ENCODE measurements at places on chromosomes 2 and 18.

DNA sequence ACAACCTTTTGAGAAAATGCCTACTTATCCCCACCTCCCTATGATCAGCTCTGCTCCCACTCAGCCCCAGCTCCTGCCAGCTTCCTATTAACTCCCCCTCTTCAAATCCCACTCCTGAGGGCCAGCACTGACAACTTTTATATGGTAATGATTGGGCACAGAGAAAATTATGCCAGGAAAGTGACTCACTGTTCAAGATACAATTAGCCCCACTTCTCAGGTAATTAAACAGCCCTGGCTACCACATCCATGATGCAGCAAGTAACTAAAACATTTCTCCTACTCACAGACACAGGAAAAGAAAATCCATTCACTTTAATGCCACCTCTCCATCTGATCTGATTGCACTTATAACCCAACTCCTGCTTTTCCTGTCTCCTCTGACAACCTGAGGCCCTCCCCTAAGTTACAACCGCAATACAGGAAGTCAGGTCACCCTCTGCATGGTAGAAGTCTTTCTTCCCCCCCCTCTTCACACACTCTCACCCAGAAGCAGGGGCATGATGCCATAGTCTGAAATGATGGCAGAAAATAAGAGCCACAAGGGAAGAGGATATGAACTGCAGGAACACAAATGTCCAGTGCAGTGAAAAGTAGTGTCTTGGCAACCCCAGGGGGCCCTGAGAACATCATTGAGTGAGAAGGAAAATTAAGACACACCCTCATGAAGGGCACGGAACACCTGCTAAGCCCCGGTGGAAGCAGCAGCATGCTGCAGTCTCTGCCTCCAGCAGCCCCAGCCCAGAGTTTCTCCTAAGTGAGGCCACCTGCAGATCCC, 54.4 kb downstream of the STK39 start:
- peak; percentile 45 for DNase-seq

DNA sequence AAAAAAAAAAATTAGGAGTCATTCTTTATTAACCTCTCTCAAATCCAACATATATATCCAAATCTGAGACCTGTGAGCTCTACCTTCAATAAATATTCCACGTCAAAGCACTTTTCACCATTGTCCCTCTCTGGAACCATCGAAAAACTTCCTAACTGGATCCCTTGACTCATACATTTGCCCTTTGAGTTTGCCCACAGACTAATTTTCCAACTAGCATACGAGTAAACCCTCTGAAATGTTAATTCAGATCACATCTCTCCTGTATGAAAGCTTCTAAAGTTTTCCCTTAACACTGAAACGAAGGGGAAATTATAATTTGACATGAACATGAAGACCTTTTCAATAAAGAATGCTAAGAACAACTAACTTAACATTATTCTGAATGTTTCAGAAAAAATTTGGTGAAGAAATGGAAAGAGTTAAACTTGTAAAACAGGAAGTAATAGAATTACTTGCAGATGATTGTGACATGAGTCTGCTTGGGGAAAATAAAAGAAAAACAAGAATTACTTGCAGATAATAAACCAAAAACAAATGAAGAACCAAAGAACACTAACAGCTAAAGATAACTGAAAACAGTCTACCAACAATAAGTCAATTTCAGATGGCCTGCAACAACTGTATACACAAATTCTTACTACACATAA, 110.6 kb downstream of the C2orf74 start:
- no peak for DNase-seq

- DNase-seq: no peak
Observed at GRCh38 chr18:45958730-45959129, 8.4 kb downstream of the EPG5 start.

DNA sequence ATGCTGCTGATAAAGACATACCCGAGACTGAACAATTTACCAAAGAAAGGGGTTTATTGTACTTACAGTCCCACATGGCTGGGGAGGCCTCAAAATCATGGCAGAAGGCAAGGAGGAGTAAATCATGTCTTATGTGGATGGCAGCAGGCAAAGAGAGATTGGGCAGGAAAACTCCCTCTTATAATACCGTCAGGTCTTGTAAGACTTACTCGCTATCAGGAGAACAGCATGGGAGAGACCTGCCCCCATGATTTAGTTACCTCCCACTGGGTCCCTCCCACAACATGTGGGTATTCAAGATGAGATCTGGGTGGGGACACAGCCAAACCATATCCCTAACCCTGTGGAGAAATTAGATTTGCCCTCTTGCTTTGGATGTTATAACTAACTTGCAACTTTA, 1068.0 kb upstream of the ZEB2 start:
- no peak for DNase-seq

DNA sequence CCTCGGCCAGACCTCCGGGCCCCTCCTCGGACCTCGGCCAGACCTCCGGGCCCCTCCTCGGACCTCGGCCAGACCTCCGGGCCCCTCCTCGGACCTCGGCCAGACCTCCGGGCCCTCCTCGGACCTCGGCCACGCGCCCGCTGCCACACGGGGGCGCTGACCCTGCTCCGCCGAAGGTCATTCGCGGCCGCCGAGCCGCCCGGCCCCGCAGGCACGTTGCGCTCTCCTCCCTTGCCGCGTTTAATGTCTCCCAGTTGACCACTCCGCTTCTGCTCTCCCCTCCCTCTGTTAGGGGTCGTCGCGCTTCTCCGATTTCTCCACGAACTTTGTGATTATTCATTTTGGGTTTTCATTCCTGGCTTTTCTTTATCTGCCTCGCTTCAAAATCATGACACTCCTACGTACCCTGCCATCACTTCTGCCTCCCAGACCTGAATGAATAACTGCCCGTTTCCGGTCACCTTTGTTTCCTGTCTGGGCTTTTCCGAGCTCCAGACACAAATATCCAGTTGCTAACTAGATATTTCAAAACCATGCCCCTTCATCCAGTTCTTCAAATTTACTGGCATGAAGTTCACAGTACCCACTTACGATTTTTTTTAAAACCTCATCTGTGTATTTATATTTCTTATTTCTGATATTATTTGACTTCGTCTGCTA, 14.8 kb upstream of the COLEC12 start:
- DNase-seq: no peak

DNA sequence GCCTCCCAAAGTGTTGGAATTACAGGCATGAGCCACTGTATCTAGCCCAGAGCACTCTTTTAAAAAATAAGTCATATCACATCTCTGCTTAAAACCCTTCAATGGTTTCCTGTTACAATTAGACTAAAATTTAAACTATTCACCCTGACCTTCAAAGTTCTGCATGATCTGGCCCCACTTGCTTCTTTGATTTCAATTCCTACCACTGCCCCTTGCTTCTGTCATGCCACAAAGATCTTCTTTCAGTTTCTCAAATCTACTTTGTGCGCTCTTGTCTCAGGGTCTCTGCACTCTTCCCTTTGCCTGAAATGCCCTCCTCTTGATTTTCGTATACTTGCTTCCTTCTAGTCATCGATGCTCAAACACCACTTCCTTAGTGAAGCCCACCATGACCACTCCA, 213.0 kb downstream of the TMEM247 start:
- no peak for DNase-seq

- DNase-seq: no peak
Observed at GRCh38 chr2:3222636-3223035, 155.0 kb downstream of the EIPR1 start.

DNA sequence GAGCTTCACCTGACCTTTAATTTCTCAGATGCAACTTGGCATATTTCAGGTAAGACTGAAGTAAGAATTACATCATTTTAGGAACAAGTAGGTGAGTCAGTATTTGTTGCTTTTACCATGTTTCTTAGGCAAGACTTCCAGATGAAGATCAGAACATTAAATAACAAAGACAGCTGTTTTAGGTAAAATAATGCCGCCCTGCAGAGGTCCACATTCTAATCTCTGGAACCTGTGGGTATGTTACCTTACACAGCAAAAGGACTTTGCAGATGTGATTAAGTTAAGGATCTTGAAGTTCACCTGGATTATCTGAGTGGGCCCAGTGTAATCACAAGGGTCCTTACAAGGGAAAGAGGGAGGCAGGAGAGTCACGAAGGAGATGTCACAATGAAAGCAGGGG, 39.3 kb downstream of the ICOS start:
- no peak for DNase-seq

- DNase-seq: no peak
Observed at GRCh38 chr2:98892871-98893270, 43.2 kb downstream of the CRACDL start.

- peak; percentile 17 for DNase-seq
Observed at GRCh38 chr2:136255648-136256461, 137.9 kb upstream of the CXCR4 start.

GRCh38 chr2:9069543-9069942, 66.1 kb upstream of the MBOAT2 start:
- no peak for DNase-seq

- DNase-seq: no peak
Observed at GRCh38 chr2:237873421-237873831, 14.0 kb downstream of the RAMP1 start.

- no peak for DNase-seq
Observed at GRCh38 chr2:231288590-231288989, 90.2 kb downstream of the ARMC9 start.

DNA sequence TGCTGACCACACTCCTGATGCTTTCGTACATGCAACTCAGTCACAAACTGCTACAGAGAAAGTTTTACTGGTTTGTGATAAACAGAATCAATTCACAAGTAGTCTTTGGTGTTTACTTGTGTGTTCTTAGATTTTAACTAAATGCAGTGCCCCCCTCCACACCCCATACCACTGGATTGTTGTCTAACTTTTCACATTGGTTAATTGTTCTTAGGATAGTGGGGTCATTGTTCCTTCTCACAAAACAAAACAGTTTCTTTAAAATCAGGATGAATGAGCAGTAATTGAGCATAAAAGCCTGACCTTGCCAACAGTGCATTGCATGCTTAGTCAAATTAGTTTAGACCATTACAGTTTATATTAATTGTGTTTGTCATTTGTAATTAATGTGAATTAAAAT, 14.1 kb upstream of the PNPT1 start:
- DNase-seq: no peak

GRCh38 chr2:144151851-144152250, 368.1 kb downstream of the ZEB2 start:
- no peak for DNase-seq

DNA sequence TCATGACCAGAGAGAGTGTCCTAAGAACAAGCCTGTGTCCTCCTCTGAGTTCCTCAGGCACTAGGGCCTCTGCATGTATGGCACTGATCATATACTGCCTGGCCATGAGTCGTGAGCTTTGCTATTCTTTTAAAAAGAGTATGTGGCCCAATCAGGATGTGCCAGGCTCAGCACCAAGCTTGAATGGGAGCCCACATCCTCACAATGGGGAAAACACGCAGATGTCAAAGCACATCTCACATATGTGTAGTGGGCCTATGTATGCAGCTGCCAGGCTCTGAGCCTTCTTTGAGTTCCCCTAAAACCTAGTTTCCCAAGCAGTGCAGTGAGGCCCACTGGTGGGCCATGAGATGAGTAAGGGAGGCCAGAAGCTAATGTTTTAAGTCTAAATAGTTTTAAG, 69.9 kb upstream of the SLC1A4 start:
- no peak for DNase-seq

GRCh38 chr2:15059870-15060512, 427.5 kb downstream of the LRATD1 start:
- DNase-seq: peak; percentile 71

DNA sequence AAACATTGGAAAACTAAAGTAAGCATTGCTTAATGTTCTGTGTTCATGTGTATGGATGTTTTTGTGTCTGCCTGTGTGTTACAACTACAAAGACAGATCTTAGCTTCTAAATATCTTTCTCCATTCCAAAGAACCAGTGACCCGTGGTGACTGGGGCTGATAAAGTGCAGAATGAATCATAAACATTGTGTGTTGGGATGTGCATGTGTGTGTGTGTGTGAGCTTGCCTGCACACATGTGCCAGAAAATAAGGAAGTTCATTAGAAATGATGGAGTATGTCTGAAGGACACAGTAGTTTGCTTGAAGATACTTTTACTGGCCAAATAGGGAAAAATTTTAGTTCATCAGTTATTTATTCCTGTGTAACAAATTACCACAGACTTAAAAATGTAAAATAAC, 756.6 kb upstream of the CELF4 start:
- DNase-seq: no peak

GRCh38 chr2:146363731-146364130, 1481.1 kb upstream of the ACVR2A start:
- DNase-seq: no peak

- no peak for DNase-seq
Observed at GRCh38 chr18:46009125-46009840, 42.2 kb upstream of the EPG5 start.

DNA sequence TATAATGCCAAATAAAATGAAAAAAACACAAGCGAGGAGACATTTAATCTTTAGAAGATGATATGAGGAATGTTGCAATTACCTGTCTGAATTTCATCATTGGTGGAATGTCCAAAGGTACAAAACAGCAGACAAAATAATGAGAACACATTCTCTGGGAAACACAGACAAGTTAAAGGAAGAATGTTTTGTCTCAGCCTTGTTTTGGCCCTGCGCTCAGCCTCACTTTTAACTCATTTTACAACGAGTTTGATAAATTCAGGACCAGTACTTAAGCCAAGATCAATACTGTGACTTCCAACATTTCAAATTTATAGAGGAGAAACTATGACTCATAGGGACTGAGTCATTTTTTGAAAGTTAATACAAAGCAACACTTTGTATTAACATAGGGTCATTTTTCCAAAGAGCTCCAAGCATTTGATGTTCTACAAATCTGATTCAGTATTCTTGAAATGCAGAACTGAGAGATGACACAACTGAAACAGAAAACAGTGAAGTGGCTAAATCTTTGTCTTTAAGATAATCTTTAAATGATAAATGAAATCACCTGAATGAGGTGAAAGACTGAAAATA, 833.2 kb upstream of the CHAC2 start:
- no peak for DNase-seq

GRCh38 chr2:6877402-6878304, at the start of gene RSAD2:
TSS of gene RSAD2 (plus strand) at chr2:6877777. CDS start at chr2:6877801, 24 bp downstream.
- peak; percentile 89 for DNase-seq

- no peak for DNase-seq
Observed at GRCh38 chr2:20294231-20294630, 56.4 kb downstream of the PUM2 start.

DNA sequence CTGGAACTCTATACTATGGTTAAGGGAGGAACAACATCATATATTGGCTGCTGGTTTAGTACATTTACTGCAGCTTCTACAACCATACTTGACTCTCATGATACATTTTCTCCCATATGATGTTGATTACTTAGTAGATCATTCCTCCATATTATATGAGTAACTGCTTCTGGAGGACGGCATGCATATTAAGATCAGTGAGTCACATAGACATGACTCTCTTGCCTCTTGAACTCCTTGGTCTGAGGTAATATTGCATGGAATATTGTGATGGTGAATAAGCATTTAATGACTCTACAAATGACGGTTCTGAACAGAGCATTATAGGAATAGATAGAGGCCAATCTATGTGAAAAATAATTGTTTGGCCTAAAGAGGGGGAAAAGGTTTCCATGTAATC, 418.8 kb upstream of the SPHKAP start:
- no peak for DNase-seq

- DNase-seq: peak; percentile 6
Observed at GRCh38 chr2:40554665-40555294, 102.9 kb upstream of the SLC8A1 start.

GRCh38 chr2:239249776-239250175, 151.0 kb downstream of the HDAC4 start:
- DNase-seq: no peak
